ENCODE measurements at places on chromosomes 7 and 10.

GRCh38 chr7:80183351-80183750, 48.7 kb downstream of the GNAI1 start:
- DNase-seq: no peak

- no peak for DNase-seq
Observed at GRCh38 chr7:135210888-135211178, 493 bp downstream of the WDR91 start.

DNA sequence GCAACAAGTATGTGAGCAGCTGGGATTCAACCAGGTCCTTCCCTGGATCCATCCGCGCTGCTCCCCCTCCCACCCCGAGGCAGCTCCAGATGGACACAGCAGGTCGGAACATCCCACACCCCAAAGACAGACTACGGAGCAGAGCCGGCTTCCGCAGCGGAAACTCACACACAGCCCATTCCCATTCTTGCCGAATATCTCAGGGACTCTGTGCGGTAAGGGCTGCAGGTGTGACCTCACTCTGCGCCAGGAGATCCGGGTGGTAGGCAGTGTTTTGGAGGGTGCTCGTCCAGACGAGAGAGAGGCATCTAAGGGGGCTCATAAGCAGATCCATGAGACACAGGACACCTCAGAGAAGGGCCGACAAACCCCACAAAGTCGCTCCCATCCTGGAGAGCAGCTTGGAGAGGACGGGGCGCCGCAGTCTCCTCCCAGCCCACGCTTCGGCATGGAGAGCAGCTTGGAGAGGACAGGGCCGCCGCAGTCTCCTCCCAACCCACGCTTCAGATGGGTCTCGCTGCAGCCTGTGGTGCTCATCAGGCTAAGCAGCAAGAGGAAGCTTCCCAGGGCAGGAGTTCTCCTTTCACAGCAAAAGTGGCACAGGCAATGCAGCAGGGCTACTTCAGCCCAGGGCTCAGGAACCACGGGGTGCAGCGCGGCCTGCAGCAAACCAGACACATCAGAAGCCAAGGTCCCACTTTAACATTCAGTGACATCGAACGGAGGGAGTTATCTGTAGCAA, 179.9 kb downstream of the DIP2C start:
- no peak for DNase-seq

DNA sequence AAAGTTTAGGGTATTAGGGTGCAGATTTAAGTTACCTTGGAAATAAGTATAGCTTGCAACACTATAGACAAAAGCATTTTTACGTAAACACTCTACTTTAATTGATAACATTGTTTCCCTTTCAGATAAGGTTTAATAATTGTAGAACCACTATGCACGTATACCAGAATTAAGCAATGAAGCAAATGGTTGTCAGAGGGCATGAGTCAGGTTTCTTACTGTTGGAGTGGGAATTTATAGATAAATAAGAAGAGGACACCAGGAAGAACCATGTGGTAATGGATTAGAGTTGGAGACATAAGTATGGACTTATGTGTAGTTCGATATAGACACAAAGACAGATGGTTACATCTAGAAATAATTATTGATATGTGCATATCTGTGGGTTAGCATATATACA, 355.6 kb downstream of the ETV1 start:
- DNase-seq: no peak

DNA sequence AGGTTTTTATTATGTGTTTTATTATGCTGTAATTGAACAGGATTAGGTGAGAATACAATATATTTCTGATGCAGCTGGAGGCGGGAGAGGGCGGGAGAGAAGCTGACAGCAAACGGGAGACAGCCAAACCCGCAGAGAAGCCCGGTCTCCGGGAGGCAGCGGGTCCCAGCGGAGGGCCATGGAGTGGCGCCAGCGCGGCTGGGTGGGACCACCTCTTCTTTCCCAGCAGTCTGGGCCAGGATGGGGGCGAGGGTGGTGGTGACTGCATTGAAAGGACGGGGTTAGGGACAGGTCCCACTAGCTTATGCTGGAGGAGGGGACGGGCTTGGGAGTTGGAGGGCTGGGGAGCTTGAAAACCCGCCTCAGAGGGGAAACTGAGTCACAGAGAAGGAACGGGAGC, 14.5 kb upstream of the KAZALD1 start:
- no peak for DNase-seq
